ENCODE measurements at places on chromosomes 2 and 18.

GRCh38 chr2:47003641-47004427 lies 88.2 kb upstream of the MCFD2 start:
- DNase-seq: peak; percentile 51

GRCh38 chr2:241009601-241010530 lies 11.4 kb downstream of the SNED1 start:
- peak; percentile 61 for DNase-seq

DNA sequence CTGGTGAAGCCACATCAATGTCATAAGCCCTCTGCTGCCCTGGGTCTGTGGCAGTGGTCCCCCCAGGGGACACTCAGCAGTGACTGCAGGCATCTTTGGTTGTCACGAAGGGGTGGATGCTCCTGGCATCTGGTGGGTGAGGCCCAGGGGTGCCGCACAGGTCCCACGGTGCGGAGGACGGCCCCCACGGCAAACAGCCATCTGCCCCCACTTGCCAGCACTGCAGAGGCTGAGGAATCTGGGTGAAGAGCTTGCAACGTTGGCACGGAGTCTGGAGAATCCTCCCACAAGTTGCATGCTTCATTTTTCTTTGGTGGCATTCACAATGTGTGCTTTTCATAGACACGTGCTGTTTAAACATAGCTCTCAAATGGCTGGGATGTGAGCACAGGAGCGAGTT lies 105.1 kb upstream of the PXDN start:
- DNase-seq: no peak

DNA sequence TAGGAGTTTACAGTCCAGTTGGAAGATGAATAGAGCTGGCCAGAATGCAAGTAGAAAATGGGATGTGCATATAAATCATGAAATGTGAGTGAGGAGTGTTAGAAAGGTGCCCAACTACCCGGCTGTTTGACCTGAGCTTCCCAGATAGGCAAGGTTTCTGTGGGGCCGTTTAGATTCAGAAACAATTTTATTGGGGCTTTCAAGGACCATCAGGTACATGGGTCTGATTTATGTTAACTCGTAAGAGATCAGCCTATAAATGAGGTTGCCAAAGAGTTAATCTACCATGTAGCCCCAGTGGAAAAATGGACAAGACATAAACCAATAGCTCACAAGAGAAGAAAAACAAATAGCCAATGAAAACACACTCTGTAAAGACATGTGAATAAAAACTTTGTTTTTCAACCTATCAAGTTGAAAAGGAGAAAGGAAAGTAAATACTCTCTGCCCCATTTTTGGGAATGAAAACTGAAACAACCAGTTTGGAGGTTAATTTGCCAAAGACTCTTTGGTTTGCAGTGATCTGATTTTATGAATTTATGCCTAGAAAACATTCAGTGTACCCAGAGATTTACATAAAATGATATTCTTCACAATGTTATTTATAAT lies 77.4 kb downstream of the TMEM247 start:
- DNase-seq: no peak

DNA sequence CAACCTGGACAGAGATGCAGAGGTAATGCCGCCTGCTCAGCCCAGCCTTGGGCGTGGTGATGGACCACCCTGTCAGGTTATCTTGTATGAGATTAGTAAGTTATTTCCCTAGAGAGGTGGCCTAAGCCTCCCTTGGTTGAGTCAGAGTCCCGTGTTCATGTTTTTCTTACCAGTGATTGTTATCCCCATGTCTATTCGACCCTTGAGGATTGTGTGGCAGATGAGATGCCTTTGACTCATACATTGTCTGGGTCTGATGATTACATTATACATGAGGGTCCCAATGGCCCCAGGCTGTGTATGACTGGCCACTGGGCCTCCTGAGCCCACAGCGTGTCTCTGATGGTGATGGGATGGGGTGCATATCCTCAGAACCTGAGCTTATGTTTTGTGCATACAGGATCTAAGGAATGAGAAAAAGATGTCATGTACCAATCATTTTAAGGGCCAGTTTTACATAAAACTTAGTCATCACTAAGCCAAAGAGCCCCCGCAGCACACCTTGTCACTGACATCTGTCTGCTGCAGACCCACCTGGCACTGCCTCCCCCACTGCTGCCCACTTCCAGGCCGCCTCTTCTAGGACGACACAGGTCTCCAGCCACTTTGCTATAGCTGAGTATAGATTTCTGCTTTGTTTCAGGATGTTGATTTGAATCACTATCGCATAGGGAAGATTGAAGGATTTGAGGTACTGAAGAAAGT lies 7.7 kb downstream of the PPP1R7 start:
- peak; percentile 93 for DNase-seq
